ENCODE measurements at places on chromosomes 12 and 14.

- no peak for DNase-seq
Observed at GRCh38 chr14:52798826-52799225, 7.4 kb upstream of the GNPNAT1 start.

GRCh38 chr12:123354600-123354999 is 10.0 kb downstream of the SBNO1 start:
- DNase-seq, result no peak

GRCh38 chr14:54931598-54932340 is 29.1 kb upstream of the GCH1 start:
- no peak for DNase-seq

DNA sequence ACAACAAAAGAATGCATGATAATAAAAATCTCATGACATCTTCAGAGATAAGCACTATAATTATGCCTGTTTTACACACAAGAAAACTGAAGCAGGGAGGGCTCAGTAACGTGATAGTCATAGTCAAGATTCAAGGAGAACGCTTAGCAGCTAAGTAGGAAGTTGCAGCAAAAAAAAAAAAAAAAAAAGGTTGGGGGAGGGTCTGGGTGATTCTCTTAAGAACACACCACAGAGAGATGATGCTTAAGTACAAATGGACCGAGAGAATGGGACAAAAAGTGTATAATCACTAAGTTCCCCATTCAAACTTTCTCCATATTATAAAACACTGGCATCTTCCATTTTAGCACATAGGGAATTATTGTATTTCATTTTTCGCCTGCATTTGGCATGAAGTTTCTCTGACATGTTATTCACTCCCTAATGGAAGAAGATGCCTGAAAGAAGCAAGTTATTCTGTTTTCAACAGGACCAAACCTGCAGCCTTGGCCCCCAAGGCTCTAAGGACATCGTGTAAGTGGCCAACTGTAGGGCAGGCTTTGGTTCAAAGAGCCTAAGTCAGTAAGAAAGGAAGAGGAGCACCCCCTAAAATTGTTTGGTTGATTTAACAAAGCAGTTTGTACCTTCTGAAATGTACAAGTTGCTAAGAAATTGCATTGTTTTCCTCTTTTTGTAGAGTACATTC is 142.9 kb upstream of the TMPO start:
- DNase-seq, result no peak

- DNase-seq, result no peak
Observed at GRCh38 chr12:68378872-68379606, 46.9 kb upstream of the MDM1 start.

DNA sequence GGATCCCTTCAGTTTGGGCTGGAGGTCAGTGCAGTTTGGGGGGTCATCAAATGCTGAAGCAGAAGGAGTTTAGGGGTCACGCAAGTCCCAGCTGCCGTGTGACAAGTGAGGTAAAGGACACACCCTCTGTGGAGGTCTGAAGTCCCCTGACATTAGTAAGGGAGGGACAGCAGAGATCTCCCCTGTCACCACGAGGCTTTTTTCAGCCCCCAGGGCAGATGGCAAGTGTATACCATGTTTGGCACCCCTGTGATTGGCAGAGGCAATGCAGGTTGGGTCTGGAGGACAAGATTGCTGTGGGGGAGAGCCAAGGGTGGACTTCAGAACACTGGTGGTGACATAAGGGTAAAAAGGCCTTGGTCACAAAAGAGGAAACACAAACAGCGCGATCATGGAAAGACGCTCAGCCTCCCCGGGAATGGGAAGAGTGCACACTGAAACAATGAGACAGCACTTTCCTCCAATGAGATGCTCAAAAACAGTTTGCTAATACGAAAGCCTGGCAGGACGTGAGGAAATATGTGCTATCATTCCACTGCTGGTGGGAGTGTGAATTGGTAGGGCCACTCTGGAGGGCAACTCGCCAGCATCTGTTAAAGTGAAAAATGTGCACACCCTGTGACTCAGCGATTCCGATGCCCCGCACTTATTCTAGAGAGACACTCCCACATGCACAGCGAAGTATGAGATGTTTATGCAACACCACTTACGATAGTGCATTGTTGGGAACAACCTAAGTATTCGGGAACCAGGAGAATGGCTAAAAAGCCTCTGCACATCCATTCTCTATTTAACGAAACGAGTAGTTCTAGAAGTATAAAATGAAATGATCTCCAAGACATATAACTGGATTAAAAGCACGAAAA is 14.4 kb upstream of the CD27 start:
- no peak for DNase-seq

DNA sequence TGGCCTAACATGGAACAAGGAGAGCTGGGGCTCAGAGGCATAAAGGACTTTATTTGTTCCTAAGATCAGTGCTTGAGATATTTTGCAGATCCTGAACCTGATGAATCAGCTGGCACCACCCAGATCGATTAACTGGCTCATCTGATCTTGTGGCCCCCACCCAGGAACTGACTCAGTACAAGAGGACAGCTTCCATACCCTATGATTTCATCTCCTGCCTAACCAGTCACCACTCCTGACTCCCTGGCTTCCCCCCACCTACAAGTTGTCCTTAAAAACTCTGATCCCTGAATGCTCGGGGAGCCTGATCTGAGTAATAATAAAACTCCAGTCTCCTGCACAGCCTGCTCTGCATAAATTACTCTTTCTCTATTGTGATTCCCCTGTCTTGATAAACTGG is 5.1 kb downstream of the C12orf56 start:
- DNase-seq, result no peak

DNA sequence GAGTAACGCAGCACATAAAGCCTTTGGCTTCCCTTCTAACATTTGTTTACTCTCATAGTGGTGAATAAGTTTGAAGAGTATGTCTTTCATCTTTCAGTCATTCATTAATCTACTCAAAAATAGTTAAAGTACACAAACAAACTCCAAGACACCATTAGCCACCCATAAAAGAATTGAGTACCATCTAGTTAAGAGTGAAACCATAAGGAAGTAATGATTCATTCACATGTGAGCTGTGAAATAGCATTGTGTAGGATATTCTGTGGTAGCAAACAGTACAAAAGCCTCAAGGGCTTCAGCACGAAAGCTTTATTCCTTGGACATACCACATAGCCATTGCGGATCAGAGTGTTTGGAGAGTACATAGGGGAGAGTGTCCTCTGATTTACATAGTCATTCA is 13.9 kb downstream of the SYT1 start:
- no peak for DNase-seq

Measured in NCI-H2171 (cell line).